Stimulated activated CD4-positive, alpha-beta T cell treated with anti-CD3 and anti-CD28 coated beads, Interleukin-1b, Interleukin-23, amount 100 ng/mL, for 48 hours (primary cell): ENCODE measurements at places on chromosomes 13 and 19.

DNA sequence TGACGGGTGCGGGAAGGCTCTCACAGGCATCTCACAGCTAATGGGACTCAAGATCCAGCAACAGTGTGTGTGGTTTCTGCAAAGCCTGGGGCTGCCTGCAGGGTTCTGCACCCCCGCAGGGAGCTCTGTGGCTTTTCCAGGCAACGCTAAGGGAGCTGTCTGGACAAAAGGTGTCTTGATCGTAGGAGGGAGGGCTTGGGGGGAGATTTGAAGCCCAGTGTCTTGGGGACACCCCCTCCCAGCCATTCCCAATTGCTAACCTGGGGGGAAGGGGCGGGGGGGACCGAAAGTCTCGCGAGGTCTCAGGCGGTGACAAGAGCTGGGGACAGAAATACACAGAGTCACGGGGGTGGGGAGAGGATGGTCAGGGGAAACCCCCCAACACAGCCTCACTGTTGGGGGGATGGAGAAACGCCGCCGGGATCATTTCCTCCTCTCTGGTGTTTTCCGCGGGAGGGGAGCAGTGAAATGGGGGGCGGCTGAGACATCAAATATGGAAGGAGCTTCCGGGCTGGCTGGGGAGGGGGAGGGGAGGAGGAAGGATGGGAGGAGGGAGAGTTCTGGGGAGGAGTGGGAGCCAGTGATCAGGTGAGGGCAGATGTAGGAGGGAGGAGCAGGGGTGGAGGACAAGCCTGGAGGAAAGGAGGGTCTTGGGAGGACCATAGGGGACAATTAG, 13.3 kb downstream of the KCNC3 start:
- DNase-seq: peak; percentile 40

GRCh38 chr19:41993612-41994483, at the start of gene ATP1A3:
TSS of gene ATP1A3 (minus strand) at chr19:41994230. CDS start at chr19:41994076, 154 bp downstream.
- peak; percentile 33 for DNase-seq

DNA sequence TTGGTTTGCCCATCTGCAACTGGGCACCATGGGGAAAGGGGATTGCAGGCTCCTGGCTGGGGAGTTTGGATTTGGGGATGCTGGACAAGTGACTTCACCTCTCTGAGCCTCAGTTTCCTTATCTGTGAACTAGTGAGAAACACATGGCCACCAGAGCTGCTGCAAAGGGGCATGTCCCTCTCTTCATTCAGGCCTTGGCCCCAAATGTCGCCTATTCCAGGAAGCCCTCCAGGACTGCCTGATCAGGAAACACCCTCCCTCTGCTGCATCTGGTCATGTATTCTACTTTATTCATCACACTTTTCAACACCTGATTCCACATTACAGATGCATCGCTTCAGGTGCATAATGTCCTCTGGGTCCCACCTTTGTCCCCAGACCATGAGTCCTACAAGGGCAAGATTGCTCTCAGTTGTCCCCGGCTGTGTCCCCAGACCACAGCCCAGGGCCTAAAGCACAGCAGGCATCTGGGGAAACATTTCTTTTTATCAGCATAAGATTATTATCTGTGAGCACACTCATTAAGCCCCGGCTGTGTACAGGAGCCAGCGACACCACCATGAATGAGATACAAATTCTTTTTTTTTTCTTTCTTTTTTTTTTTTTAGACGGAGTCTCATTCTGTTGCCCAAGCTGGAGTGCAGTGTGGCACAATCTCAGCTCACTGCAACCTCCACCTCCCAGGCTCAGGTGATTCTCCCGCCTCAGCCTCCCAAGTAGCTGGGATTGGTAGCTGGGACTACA, 37.5 kb downstream of the ARRDC2 start:
- no peak for DNase-seq

DNA sequence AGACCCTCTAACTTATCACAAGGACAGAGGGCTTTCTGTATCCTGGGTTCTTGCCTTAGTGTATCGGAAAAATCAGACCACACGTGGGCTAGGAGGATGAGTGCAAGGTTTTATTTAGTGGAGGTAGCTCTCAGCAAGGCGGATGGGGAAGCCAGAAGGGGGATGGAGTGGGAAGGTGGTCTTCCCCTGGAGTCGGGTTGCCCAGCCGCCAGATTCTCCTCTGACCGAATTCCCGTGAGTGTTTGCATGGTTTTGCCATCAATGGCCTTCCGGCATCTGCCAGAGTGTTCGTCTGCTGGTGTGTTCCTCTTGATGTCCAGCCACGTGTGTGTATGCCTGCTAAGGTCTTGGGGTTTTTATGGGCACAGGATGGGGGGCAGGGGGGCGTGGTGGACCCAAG, 1335.1 kb upstream of the SPRY2 start:
- DNase-seq: no peak

- DNase-seq: no peak
These were observed 13.4 kb upstream of the GJB2 start for GRCh38 chr13:20206065-20206697.

DNA sequence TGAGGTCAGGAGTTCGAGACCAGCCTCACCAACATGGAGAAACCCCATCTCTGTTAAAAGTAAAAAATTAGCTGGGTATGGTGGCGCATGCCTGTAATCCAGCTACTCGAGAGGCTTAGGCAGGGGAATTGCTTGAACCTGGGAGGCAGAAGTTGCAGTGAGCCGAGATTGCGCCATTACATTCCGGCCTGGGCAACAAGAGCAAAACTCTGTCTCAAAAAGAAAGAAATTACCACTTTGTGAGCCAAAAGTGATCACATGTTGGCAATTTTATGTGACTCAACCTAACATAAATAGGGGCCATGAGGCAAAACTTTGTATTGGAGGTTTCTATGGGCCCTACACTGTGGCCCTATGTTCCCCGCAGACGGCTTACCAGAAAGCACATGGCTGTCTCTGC, 72.2 kb downstream of the MAP4K1 start:
- DNase-seq: no peak

- DNase-seq: no peak
These were observed 4.6 kb upstream of the FFAR3 start for GRCh38 chr19:35353635-35354034.

GRCh38 chr13:85728811-85729210, 70.4 kb downstream of the SLITRK6 start:
- no peak for DNase-seq

DNA sequence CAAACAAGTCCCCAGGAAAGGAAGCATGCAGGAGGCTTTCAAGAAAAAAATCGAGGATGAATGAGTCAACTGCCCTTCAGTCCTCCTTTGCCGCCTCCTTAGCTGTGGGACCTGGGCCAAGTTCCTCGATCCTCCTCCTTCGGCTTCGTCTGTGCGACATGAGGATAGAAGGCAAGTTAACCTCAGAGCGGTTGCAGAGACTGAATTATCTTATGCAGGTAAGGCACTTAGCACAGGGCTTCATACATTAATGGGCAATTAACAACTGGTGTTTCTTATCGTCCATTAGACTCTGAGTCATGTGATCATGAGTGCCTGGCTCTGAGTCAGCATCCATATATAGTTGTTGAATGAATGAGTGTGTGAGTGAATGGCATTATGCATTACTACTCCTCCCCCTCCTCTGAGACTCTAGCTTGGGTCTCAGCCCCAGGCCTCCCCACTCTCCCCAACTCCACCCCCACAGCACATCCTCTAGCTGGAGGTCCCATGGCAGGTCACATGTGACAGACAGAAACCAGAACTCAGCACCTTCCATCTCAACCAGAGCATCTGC, 1.6 kb upstream of the TTC9B start:
- no peak for DNase-seq

DNA sequence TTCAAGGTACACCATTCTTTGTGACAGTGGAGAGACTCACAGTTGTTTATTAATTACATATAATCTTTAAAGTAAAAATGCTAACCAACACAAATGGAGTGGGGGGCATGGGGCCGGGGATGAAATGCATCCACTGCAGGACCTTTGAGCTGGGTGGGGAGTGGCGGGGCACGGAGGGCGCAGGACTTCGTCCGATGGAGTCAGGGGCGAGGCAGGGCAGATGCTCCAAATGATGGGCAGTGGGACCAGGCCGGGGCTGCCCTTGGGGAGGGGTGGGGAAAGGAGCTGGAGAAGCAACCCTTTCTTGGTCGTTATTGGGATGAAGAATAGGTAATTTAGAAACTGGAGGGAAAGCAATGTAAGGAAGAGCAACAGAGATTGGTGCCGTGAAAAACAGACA, 220.0 kb downstream of the TEX29 start:
- DNase-seq: no peak

- no peak for DNase-seq
These were observed 41.8 kb downstream of the IGFL3 start for GRCh38 chr19:46082728-46083050.

GRCh38 chr13:37361608-37362007, 237.0 kb downstream of the POSTN start:
- no peak for DNase-seq

- no peak for DNase-seq
These were observed 12.3 kb downstream of the PLD3 start for GRCh38 chr19:40360708-40361241.

DNA sequence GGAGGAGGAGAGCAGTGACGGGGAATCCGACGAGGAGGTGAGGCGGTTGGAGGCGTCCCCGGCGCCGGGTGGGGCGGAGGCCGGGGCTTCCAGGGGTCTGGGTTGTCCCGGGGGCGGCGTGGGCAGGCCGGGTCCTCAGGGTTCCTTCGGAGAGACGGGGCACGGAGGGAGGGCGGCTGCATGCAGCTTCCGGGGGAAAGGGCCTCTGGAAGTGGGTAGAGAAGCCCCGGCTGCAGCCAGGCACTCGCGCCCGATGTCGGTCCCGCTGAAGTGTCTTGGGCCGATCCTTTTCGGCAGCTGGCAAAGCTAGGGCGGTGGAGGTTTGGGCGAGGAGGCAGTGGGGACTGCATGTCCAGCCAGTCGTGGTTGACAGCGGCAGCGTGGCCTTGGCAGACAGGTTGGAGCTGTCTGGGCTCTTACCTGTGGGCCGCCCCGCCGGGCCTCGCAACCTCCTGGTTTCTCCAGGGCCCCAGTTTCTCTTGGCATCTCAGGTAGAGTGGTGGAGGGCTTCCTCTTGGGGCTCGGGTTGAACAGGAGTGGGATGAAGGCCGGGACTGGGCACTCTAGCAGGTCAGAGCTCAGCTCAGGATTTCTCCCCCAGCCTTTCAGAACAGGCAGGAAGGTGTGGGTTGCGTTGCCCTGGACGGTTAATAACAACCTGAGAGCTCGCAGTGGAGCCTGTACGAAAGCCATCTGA, 690 bp downstream of the KMT2B start:
- DNase-seq: peak; percentile 72

- no peak for DNase-seq
These were observed 69.9 kb downstream of the GPC5 start for GRCh38 chr13:91468301-91468700.

DNA sequence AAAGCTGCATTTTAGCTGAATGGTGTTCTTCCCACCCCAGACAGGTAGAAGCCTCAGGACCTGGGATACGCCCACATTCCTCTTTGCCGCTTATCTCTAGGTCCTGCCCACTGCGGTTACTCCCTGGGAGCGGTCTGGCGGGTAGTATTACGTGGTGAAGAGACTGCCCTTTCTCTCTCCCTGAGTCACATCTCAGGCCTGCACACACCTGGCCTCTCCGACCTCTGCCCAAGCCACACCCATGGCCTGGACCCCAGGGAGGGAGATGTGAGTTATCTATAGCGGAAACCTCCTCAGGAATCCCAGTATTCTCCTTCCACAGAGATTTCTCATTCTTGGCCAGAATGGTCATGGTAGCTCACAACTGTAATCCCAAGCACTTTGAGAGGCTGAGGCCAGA, 17.3 kb downstream of the RHPN2 start:
- no peak for DNase-seq

- peak; percentile 52 for DNase-seq
These were observed 65.0 kb downstream of the RASA3 start for GRCh38 chr13:114067381-114067885.

DNA sequence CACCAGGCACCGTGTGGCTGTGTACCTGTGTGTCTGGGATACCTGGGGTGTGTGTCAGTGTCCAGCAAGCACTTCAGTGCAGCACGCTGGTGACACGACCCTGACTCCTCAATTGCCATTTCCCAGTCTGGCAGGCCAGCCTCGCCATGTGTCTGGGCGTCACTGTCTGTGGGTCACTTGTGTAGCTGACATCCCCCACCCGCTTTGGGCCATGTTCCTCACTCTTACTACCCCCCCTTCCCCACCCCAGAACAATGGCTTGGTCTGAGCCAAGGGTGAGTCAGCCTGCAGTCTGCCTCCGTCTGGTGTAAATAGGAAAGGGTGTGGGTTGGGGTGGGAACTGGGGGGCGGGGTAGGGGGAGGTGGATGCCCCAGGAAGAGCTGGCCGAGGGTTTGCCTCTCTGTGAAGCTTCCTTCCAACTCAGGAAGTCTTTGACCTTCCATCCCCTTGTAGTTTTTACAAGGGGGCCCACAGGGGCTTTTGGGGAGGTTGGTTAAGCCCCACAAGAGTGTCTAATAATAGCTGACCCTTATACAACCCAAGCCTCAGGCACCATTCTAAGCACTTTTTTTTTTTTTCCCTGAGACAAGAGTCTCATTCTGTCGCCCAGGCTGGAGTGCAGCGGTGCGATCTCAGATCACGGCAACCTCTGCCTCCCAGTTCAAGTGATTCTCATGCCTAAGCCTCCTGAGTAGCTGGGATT, 17.6 kb downstream of the NOVA2 start:
- DNase-seq: no peak

DNA sequence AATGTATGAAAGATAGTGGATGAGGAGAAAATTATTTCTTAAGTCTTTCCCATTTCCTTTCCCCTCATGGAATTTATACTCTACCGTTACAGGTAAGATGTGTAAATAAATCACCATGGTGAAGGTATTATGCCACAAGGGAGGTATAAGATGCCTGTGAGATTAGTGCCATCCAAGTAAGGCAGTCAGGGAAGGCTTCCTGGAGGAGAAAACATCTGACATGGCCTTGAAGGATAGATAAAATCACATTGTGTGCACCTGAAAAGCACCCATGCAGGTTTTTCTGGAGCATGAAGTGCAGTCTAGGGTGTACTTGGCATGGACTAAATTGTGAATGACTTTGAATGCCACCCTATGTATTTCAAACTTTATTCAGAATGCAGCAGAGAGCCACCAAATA, 15.3 kb downstream of the MBNL2 start:
- no peak for DNase-seq
